Stimulated activated CD8-positive, alpha-beta memory T cell treated with anti-CD3 and anti-CD28 coated beads, Interleukin-7, amount 100 ng/mL, for 1 hour (primary cell): ENCODE measurements at places on chromosomes 2 and 18.
A peak's percentile ranks its signal among the peaks of the same experiment; 100 is the strongest.

- DNase-seq: no peak
These were observed 96.0 kb upstream of the CDCA7 start for GRCh38 chr2:173258701-173259100.

GRCh38 chr2:18924386-18924785, 335.0 kb upstream of the NT5C1B start:
- DNase-seq: no peak

- DNase-seq: no peak
These were observed 26.0 kb upstream of the SP3 start for GRCh38 chr2:173990970-173991819.

DNA sequence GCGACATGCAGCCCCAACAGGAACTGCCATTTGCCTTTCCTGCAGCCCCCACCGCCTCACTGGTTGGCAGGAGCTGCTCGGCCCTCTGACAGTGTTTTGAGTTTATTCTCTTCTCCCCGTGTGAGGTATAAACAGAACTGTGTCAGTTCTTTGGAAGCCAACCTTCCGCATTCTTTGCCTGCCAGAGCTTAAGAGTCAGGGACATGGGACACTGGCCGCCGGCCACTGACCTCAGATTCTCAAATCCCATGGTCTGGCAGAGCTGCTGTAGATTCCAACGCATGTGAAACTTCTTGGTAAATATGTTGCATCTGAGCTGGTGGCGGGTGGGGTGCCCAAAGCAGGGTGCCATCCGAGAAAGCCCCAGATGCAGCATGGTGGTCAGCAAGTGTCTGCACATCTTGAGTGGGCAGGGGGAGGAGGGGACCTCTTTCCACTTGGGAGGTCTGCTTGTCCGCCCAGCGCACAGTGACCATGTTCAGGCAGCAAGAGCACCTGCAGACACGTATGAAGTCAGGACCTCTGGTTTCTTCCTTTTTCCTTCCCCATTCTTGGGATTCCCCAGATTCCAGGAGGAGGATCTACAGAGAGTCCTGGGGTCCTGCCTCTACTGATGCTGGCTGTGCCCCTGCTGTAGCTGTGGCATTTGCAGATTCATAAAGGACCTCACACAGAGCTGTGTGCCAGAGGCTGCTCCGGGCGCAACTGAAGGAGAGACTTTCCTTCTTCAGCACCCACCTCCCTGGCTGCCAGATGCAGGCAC, 23.8 kb downstream of the ASB18 start:
- DNase-seq: no peak

DNA sequence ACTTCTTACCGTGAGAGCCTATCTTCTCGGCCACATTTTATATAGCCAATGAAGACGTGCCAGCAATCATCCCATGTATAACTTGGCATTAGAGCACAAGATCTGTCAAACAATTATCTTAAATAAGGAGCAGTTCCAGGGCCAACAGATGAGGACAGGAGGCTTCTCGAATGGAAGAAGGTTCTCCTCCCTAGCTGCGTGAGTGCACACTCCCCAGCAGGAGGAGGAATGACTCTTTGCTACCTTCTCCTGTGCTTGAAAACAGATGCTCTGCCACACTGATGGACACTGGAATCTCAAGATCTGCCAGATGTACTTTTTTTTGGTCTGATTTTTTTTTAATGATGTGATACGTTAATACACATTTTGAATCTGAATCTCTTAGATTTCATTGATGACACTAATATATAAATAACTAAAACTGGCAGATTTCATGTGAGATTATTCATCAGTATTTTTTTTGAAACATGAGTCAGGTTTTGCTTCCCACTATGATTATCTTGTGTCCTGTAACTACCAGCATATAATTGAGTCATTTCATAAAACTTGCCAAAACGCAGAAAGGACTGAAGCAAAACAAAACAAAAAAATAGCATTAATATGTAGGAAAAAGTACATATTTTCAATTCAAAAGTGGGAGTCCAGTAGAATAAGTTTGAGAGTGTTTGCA, 626 bp upstream of the VIT start:
- DNase-seq: no peak

GRCh38 chr2:77807531-77808215, 285.5 kb upstream of the LRRTM4 start:
- DNase-seq: no peak

DNA sequence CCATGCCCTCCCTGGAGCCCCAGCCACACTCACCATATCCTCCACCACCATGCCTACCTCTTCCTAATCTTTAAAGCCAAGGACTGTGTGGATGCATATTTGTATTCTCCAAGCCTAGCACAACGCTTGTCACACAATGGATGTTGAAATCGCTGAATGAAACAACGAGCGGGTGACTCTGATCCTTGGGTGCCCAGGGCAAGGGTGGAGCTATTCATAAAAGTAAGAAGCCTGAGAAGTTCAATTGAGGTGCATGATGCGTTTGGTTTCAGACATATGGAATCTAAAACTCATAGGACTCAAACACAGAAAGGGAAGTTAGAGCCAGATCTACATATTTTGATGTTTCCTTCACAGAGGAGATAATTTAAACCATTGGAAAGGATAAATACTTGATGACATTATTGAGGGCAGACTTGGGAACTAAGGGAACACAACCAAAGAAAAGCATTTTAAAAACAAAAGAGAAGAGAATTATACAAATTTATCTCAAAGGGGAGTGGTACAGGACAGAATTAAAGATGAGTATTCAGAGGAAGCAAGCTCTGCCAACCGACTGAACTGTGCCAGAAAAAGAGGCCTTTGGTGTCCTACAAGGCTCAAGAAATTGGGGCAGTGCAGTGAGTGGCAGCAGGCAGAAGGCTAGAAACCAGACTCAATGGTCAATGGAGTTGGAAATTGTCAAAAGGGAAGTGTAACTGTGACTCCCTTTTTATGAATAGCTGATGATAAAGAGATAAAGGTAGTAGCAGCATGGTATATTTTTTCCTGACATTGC, 200.6 kb upstream of the NCKAP5 start:
- no peak for DNase-seq

DNA sequence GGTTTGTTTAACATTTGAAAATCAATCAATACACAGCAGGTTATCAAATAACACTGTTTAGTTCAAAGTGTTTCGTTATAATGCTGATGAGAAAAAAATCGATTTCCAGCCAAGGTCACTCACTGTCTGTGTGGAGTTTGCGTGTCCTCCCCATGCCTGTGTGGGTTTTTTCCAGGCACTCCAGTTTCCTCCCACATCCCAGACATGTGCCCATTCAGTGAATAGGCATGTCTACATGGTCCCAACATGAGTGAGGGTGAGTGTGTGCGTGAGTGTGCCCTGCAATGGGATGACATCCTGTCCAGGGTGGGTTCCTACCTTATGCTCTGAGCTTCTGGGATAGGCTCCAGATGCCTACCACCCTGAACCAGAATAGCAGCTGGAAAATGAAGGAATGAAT, 8.7 kb upstream of the GKN2 start:
- DNase-seq: no peak

DNA sequence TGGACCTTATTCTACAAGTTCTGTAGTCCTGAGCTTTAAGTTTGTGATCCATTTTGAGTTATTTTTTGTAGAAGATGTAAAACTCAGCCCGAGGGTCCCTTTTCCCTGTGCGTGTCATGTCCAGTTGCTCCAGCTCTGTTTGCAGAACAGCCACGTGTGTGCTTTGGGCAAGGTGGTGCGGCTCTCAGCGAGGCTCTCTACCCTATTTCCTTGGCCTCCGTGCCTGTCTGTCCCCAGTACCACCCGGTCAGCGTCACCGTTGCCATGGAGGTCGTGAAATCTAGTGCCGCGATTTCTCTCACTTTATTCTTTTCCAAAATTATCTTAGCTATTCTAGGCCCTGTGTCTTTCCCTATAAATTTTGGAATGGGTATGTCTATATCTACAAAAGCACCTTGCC, 141.0 kb upstream of the CTDP1 start:
- no peak for DNase-seq

- no peak for DNase-seq
These were observed 70.2 kb downstream of the HRH4 start for GRCh38 chr18:24530630-24531111.

DNA sequence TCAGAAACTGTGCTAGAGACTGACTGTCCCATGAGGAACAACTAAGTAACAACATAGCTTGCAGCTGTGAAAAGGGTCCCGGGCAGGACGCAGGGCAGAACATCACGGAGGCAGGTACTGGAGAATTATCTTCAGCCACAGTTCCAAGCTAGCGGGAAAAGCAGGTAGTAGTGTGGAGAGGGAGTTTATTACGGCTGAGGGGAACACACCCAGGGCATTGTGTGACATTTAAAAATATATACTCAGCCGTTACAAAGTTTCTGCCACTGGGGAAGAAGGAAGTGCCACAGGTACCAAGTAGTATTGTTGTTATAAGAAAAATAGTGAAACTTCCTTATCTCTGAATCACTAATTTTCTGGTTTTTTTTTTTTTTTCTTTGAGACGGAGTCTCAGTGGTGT, 179.6 kb downstream of the LAMA1 start:
- no peak for DNase-seq

- DNase-seq: no peak
These were observed 475.8 kb downstream of the PLCL1 start for GRCh38 chr2:198280145-198280544.

GRCh38 chr2:137912371-137912770, 51.9 kb upstream of the HNMT start:
- DNase-seq: no peak

- no peak for DNase-seq
These were observed 93.8 kb downstream of the NRP2 start for GRCh38 chr2:205776139-205776538.

GRCh38 chr2:43324259-43325106, 98.1 kb upstream of the ZFP36L2 start:
- DNase-seq: no peak

- no peak for DNase-seq
These were observed 107.0 kb downstream of the STRN start for GRCh38 chr2:36859366-36859792.

GRCh38 chr2:47501374-47502200, 98.6 kb downstream of the MSH2 start:
- no peak for DNase-seq

GRCh38 chr2:237601453-237602116, 11.1 kb upstream of the RAB17 start:
- no peak for DNase-seq

GRCh38 chr2:172427256-172427989, at the start of gene ITGA6:
TSS of gene ITGA6 (plus strand) at chr2:172427586.
- peak; percentile 42 for DNase-seq

DNA sequence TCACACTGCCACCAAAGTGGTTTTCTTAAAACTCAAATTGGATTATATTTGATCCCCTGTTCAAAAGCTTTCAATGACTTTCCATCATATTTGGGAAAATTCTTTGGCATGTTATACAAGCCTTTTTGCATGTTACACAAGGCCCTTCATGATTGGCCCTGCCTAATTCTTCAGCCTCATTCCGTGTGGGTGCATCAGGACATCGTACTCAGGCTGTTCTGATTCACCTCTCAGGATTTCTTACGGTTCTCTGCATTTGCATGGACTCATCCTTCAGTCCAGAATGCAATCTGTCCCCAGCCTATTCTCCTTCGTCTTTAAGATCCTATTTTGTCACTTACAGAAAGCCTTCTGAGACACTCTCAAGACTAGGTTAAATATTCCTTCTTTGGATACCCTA, 107.8 kb downstream of the LYPD1 start:
- no peak for DNase-seq

GRCh38 chr18:79862562-79862961, 64.8 kb downstream of the KCNG2 start:
- DNase-seq: no peak

GRCh38 chr2:204695506-204695905, 150.2 kb downstream of the PARD3B start:
- DNase-seq: no peak

DNA sequence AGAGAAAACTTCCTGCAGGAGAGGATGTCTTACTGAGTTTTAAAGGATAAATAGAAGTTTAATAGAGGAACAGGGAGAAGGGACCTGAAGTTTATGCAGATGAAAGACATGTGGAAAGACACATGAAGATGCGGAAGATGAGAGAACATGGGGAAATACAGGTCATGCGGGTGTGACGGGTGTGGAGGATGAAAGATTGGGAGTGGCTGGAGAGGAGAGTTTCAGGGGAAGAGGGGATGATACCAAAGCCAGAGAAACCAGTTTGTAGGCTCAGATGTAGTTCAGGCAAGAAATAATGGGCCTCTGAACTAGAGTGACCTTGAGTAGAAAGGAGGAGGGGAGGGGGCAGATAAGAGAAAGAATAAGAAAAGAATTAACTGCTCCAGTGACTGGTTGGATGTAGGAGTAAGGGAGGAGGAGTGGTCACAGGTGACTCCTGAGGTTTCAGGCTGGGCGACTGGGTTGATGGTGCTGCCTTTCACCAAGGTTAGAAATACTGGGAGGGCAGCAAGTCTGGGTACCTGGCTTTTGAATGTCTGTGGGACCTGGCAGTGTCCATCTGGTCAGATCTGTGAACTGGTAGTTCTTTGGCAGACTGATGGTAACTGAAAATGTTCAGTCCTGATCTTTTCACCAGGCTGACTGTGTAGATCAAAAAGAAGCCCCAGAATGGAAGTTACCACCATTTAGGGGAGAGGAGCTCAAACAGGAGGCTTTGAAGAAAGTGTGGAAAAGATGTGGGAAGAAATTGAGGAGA, 69.4 kb downstream of the TET3 start:
- DNase-seq: no peak
